NCI-H774 (cell line): ENCODE measurements at places on chromosomes 1 and 21.

GRCh38 chr1:241706257-241706656 lies 54.2 kb downstream of the WDR64 start:
- no peak for DNase-seq

DNA sequence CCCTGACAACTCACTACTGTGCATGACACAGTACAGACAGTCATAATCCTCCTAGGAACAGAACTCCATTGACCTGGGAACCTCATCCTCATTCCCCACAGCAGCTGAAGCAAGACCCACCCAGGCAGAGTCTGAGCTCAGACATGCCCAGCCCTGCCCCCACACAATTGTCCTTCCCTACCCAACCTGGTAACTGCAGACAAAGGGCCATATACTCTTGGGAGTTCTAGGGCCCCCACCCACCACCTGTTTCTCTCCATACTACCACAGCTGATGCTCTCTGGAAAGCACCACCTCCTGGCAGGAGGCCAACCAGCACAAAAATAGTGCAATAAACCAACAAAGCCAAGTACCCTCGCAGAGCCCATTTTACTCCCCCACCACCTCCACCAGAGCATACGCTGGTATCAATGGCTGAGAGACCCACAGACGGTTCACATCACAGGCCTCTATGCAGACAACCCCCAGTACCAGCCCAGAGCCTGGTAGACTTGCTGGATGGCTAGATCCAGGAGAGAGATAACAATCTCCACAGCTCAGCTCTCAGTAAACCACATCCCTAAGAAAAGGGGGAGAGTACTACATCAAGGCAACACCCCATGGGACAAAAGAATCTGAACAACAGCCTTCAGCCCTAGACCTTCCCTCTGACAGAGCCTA lies 159.7 kb upstream of the CXADR start:
- no peak for DNase-seq

DNA sequence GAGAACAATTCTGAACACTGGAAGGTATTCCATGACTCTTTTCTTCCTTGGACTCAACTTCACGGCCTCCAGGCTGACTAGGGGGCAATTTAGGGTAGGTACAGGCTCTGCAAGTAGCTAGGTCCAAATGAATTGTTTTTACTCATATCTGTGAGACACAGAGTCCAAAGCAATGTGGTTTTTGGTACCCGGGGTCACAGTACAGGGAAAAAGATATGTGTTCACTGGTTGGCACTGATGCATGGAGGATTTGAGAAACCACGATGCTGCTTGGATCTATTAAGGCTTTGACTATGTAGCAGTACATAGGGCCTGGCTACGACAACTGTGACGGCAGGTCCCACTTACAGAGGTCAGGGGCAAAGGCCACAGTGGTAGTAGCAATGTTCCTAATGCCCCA lies 200.6 kb downstream of the DUSP10 start:
- DNase-seq = no peak

GRCh38 chr1:3061566-3061965 lies 7.4 kb upstream of the PRDM16 start:
- DNase-seq = no peak

DNA sequence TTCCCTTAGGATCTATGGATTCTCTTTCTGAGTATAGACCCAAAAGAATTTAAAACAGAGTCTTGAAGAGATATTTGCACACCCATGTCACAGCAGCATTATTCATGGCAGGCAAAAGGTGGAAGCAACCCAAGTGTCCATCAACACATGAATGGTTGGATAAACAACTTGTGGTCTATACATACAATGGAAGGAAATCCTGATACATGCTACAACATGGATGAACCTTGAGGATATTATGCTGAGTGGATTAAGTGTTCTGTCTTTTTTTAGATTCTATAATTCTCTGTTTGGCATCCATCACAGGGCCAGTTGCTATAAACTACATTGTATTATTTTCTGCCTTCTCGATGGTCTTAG lies 39.8 kb downstream of the PTPN14 start:
- DNase-seq = no peak

- no peak for DNase-seq
Measured at GRCh38 chr21:38820471-38821239, 14.9 kb downstream of the ETS2 start.

DNA sequence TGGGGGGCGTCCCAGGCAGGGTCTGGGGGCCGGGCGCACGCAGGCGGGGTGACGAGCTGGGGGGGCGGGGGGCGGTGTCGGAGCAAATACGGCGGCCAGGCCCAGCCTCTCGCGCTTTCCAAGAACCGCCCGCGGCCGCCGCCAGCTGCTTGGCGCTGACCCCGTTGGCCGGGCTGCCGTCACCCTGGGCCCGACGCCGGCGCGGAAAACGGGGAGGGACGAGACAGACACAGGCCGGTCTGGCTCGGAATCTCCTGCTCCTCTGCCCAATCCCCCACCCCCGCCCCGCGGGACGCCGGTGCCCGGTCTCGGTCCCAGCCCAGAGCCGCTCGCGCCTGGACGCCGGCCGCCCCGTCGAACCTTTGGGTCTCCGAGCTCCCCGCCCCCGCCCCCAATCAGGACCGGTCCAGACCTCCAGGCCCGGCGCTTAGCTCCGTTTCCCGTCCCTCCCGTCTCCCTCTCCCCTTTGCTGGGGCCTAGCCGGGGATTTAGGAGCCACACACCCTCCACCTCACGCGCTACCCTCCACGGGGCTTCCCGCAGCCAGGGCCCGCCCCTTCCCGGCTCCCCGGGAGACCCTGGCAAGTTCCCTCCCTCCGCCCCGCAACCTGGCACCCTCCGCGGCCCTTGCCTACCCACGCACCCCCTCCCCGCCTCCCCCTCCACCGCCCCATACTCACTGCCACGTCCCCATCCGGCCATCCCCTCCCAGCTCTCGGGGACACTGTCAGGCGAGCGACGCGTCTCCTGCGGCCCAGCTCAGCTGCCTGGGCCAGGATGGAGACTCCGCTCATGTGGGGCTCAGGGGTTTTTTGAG lies 800 bp upstream of the MMP23B start:
- DNase-seq = no peak

DNA sequence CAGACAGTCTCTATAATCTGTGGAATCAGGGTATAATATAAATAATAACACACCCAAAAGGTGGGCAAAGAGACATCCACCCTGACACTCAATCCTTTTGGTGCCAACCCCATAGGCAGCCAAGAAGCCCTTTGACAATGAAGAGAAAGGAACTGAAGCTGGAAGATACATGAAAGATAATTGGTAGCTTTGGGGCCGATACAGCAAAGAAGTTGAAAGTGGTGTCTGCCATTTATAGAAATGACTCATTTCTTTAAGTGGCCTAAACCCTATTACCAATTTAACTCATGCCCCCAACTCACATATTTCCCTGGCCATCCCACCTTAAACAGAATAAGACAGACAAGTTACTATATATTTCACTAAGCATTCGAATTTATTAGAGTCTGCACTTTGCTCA lies 167.0 kb downstream of the ZC3H11B start:
- DNase-seq = no peak
